Lower leg skin (tissue), 4 donors: ENCODE measurements at places on chromosomes 6 and 20.

- peak; percentile 82 for DNase-seq
These were observed 7.9 kb upstream of the ARMC12 start for GRCh38 chr6:35728683-35729678.

DNA sequence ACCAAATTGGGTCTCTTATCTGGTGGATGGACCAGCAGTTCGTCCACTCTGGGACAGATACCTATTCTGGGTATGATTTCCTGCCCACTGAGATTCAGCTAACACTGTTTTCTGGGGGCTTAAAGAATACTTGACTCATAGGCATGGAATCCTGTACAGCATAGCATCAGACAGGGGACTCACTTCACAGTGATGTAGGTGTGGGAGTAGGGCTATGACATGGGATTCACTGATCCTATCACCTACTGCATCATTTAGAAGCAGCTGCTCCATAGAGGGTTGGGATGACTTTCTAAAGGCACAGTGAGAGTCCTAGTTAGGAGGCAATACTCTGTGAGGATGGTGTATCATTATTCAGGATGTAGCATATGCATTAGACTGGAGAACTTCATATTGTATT is 74.5 kb upstream of the AHI1 start:
- no peak for DNase-seq

GRCh38 chr6:41483943-41484342 is 62.2 kb upstream of the FOXP4 start:
- DNase-seq: no peak

DNA sequence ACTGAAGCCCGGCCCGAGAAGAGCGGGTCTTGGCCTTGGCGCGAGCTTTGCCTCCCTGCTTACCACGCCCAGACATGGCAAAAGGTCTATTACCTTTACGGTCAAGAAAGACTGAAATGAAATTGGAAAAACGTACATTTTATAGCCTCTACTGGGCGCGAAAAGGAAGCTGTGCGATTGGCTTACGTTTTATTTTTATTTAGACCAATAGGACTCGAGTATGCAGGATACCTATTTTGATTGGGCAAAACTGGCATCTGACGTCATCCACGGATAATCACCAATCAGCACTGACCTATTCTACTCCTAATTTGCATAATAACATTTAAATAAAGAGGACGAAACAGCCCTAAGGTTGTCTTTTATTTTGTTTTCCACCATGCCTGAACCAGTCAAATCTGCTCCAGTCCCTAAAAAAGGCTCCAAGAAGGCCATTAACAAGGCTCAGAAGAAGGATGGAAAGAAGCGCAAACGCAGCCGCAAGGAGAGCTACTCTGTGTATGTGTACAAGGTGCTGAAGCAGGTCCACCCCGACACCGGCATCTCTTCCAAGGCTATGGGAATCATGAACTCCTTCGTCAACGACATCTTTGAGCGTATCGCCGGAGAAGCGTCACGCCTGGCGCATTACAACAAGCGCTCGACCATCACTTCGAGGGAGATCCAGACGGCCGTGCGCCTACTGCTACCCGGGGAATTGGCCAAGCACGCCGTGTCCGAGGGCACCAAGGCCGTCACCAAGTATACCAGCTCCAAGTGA is 97.4 kb downstream of the OR2B2 start:
- peak; percentile 80 for DNase-seq

DNA sequence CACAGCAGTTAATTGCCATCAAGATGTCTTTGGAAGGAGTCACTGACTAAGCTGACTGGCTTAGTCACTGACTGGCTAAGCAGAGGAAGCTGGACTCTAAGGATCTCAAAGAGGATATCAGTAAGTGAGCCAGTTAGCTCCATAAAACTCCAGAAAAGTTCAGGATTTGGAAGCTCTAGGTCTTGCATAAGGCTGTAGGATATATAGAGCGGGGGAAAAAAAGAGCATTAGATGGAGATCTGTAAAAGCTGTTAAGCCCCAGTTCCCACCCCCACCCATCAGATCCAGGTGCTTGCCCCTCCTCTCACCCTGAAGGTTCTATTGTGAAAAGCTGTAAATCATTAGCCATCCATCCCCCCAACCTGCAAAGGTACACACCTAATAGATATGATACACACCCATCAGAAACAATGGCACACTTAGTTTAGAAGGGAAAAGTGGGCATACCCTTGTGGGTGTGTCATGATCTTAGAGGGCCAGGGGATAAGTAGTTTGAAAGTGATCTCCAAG is 32.2 kb downstream of the CARMIL1 start:
- DNase-seq: no peak

GRCh38 chr6:105326833-105327770 is 75.8 kb downstream of the PREP start:
- DNase-seq: no peak

GRCh38 chr6:90383196-90383822 is 86.7 kb upstream of the BACH2 start:
- DNase-seq: no peak

GRCh38 chr6:38684237-38684636 is 18.7 kb downstream of the GLO1 start:
- DNase-seq: no peak

- no peak for DNase-seq
These were observed 28.2 kb upstream of the ELMO2 start for GRCh38 chr20:46434597-46434996.

DNA sequence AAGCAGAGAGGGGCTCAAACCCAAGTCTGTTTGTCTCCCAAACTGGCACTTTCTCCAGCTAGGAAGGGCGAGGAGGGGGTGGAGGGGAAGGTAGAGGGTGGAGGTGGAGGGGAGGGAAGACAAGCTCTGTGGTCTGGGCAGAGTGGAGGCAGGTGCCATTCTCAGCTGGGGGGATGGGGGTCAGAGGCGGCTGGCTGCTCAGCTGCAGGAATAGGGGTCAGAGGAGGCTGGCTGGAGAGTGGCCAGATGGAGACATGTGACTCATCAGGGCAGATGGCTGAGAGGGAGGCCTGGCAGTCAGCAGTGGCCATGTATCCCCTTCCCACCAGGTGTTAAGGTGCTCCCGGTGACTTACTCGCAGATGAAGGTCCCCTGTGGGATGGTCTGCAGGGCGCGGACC is 3.5 kb upstream of the SLC44A4 start:
- no peak for DNase-seq

GRCh38 chr6:149860834-149861602 is 3.1 kb downstream of the LRP11 start:
- no peak for DNase-seq

GRCh38 chr6:154447954-154448353 is 62.5 kb downstream of the CNKSR3 start:
- DNase-seq: no peak

- no peak for DNase-seq
These were observed 122.1 kb upstream of the TRAF3IP2 start for GRCh38 chr6:111727802-111728201.

DNA sequence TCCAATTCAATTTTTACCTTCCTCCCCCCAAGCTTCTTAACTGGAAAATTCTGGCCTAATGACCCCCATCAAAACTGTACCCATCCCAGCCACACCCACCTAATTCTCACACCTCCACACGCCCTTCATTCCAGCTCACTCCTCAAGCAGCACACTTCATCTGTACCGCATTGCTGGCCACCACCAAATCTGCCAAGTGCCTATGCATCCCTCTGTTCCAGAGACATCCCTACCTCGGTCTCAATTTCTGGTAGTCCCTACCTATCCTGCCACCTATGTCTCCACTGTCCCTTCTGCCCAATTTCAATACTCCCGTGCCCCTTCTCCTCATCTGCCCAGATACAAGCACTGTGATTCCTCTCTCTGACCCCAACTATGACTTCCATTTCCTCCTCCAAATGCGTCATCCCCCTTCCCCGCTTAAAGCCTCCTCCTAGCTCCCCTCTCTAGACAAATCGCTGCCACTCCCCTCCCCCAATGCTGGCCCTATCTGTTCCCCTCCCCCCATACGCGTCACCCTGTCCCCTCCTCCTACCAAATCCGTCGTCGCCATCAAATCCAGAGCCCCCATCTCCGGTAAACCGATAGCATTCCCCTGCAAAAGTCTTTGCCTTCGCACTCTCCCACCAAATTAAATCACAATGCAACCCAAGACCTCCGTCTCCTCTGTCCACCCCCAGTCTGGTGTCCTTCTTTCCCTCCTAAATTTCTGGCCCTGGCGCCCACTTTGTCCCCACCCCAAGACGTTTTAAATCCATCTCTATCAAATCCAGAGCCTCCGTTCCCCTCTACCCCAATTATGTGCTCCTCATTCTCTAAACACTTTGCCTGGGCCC is 1.2 kb downstream of the MTCH1 start:
- DNase-seq: no peak

DNA sequence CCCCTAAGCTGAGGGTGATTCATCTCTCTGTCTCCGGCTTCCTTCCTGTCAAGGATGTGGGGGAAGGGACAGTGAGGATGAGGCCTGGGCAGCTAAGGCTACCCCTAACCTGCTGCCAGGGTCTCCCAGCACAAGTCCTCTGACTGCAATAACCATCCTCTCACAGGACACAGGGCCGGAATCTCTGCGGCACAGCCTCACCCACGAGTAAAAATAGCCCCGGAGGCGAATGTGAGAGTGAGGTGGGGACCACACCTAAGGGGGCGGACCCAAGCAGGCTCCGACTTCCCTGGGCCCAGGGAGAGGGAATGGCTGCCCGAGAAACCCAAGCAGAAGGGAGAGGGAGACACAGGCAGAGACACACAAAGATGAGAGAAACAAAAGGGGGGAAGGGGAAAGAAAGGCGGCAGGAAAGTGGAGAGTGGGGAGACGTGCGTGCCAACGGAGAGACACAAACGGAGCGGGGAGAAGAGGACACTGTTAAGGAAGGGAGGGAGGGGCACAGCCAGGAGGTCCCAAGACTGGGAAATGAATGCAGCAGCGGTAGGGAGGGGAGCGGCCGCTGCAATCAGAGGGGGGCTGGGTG is 1.4 kb downstream of the CLIC1 start:
- DNase-seq: peak; percentile 92

GRCh38 chr6:107991772-107992550 is 34.0 kb upstream of the SEC63 start:
- no peak for DNase-seq

DNA sequence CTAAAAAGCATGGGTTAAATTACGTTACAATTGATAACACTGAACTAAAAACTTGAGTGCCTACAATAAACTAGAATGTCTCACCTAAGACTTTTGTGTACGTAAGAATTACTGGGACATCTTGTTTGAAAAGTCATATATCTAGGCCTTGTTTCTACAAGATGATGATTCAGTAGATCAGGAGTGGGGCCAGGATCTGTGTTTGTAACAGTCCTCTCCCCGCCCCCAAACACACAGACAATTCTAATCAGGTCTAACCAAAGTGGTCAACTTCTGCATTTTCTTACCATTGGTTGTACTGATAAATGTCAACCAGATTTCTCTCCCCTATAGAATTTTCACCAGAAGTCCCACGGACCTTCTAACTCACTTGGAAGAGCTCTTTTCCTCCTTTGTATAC is 56.9 kb downstream of the RAMACL start:
- DNase-seq: no peak

DNA sequence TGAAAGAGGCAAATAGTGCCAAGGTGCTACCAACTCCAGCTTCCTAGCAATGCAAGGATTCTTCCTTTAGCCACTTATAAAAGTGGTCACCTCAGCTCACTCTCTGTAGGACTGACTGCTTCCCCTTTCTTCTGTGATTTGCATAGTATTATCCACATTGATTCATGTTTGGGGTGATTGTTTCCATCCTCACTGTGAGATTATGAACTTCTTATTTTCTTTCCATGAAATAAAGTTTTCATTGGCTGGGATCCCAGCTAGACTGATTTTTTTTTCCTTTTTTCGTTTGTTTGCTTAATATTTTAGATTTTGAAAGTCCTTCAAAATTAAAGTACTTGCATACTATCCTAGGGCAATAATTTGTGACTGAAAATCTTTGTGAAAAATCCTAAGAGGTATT is 50.5 kb downstream of the EYA4 start:
- DNase-seq: no peak

- DNase-seq: no peak
These were observed 20.1 kb upstream of the SLC17A1 start for GRCh38 chr6:25851961-25852360.

DNA sequence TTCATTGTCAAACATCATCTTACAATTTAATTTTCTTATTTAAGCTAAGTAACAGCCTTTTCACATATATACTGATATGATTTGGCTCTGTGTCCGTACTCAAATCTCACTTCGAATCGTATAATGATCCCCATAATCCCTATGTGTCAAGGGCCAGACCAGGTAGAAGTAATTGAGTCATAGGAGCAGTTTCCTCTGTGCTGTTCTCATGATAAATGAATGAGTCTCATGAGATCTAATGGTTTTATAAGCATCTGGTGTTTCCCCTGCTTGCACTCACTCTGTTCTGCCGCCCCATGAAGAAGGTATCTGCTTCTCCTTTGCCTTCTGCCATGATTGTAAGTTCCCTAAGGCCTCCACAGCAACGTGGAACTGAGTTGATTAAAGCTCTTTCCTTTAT is 25.1 kb upstream of the CMTR1 start:
- DNase-seq: no peak

GRCh38 chr6:154736618-154737259 is 3.5 kb downstream of the SCAF8 start:
- no peak for DNase-seq

DNA sequence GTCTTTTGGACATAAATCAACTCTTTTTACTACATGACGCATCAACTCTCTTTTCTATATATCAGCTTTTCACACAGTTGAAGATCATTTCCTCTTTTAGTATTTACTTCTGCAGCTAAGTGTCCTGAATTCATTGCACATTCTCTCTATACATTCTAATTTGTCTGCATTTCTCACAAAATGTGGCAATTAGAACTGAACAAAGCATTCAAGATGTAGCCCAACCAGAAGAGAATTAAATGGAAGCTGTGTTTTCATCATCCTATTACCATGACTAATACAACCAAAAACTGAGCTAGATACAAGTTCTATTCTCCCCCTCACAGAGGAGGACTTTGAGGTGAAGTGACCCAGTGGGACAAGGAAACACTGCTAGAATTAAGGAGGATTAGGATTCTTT is 86.9 kb downstream of the PLCG1 start:
- no peak for DNase-seq

GRCh38 chr6:170035044-170035443 is 255.8 kb downstream of the DLL1 start:
- no peak for DNase-seq

GRCh38 chr6:137736048-137736818 is 130.8 kb upstream of the TNFAIP3 start:
- no peak for DNase-seq

- no peak for DNase-seq
These were observed 253.0 kb downstream of the QKI start for GRCh38 chr6:163667372-163668060.

DNA sequence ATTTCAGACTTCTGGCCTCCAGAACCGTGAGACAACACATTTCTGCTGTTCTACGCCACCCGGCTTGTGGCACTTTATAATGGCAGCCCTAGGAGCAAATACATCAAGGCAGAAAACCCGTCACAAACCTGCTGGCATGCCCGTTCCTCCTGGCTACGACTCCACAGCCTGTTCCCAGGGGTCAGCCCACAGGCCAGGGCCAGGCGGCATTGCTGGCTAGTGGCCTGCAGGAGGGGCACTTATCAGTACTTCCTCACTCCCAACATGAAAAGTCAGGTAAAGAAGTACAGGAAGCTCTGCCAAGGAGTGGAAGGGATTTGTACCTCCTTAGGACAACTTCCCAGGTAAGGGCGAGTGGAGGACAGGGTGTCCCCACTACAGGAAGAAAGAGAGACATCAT is 223.1 kb upstream of the AGPAT4 start:
- no peak for DNase-seq
